HepG2 (cell line): ENCODE measurements at places on chromosomes 16 and 17. TPM values are rescaled to one million over a fixed set of nuclear protein-coding genes. Genes with fewer than 3 reads are reported as not detected.

DNA sequence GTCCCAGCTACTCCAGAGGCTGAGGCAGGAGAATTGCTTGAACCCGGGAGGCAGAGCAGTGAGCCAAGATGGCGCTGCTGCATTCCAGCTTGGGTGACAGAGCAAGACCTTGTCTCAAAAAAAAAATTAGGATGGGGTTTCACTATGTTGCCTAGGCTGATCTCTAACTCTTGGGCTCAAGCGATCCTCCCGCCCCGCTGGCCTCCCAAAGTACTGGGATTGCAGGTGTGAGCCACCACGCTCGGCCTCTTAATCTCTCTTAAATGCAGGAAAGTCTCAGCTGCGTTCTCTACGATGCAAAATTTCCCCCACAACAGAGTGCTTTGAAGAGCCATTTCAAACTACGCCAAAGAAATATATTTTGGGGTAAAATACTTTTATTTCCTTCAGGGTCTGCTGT, 5.9 kb upstream of the WDR59 start:
- DNase-seq: no peak

Gene EVPLL
- total RNA-seq: 0.07 TPM in 1 of 2 replicates, not detected in the other

DNA sequence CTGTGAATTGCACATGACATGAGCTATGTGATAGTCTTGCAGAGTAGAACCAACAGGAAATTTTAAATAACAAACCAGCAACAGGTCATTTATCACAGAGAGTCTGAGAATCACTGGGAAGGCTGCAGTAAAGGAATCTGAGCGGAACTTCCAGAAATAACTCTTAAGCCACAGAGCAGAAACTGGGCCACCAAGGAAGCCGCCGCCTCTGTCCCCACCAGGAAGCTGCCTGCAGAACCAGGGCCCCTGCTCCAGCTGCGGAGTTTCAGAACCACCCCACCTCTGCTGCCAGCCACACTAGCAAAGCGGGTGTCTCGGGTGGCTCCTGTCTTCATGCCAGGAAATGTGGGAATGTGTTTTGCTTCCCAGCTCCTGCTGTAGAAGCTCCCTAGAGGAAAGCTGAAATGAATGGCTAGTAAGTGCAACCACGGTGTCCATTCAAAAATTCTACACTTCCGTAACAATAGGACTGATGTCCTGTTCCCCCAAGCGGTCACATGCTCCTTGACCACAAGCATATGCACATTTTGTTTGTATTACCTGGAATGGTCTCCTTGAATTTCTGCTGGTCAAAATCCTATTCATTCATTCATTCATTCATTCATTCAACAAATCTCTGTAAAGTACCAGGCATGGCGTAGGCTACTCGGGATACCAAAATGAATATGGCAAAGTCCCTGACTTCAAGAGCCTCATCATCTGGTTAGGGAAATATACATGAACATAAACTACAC, 7.7 kb upstream of the ITPRIPL2 start:
- DNase-seq: no peak

- no peak for DNase-seq
These were observed 14.5 kb downstream of the BAIAP2 start for GRCh38 chr17:81049372-81049911.

Gene NOS2
- total RNA-seq: 0.02 TPM in 1 of 2 replicates, not detected in the other

GRCh38 chr17:44779211-44780025, 20.6 kb downstream of the ADAM11 start:
- DNase-seq: peak; percentile 66

GRCh38 chr16:19548144-19548543, 7.4 kb upstream of the VPS35L start:
- no peak for DNase-seq

DNA sequence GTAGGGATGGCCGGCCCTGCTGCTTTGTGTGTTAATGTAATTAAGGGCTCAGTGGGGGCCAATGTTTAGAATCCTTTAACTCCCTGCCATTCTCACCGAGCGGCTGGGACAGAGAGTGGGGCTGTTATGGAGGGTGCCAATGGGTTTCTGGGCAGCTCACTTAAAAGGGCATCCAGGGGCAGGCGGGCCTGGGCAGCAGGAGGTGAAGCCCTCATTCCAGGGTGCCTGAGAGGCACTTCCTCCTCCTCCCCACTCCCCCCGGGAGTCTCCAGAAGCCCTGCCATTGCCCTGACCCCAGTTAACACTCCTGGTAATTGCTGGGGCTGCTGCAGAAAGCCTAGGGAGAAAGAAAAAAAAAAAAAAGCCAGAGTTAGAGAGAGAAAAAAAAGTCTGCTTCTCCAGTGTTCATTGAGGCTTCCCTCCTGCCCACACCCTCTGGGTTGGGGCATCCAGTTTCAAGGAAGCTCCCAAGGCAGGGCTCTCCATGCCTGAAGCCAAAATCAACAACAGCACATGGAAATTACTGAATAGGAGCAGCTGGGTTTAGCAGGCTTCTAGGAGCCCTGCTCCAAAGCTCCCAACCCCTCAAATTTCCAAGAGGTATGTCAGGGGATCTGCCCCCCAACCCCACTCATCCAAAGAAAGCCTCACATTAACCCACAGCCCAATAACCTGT, 28.0 kb downstream of the CUEDC1 start:
- no peak for DNase-seq

Gene CCL8
- not detected in 2 replicates for total RNA-seq

DNA sequence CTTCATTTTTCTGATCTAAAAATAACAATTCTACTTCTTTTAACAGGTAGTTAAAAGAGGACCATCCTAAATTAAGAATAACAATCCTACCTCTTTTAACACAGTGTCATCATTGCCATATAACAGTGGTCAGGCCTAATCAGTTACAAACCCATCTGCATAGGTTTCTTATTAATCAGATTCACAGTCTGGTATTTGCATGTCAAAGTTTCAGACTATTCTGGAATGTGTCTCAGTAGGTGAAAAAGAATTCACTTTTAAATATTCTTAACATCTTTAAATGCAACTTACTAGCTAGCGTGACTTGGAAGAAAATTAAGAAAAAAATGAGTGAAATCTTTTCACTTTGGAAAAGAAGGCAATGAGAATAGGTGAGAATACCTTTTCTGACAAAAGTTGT, 6.8 kb upstream of the KRT12 start:
- no peak for DNase-seq

- DNase-seq: no peak
These were observed 176.0 kb downstream of the TMEM132E start for GRCh38 chr17:34755371-34755770.

DNA sequence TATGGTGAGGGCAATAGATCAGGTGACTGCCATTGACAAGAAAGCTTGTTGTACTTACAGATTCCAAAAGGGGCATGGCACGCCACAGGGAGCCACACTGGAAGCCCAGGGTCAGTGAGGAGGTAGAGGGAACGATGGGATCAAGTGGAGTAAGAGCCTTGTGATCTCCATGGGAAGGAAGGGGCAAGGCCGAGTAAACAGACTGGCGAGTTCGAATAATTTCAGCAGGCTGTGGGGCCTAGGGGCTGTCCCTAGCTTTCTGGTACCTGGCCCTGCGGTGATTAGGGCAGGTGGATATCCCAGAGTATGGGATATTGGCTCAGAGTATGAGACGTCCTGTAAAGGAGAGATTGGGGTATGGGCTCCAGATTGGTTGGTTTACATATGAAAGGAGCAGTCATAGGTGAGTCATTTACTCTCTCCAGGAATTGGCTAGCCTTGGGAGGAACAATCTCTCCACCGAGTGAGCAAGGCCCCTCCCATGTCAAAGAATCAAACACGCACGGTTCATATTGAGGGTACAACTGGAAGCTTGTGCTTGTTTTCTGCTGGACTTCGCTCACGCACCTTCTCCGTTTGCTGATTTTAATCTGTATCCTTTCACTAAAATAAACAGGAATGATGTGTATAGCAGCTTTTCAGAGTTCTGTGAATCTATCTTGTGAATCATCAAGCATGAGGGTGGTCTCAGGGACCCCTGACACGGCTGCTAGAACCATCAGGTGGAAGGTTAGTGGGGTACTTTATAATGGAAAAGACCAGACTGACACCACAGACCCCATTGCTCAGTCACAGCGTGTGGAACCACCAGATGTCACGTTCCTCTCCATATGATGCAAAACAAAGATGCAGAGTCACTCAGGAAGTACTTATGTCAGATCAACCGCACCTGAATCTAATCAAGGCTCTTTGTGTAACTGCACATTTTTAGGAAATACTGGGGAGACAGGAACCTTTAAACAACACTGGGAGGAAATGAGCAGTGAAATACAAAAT, 27.9 kb downstream of the GABARAPL2 start:
- DNase-seq: peak; percentile 87

Gene MPO
- not detected in 2 replicates for total RNA-seq

Gene SCNN1G
- not detected in 2 replicates for total RNA-seq

- DNase-seq: no peak
These were observed 48.9 kb upstream of the LHX1 start for GRCh38 chr17:36888236-36888951.

- DNase-seq: no peak
These were observed 46.8 kb downstream of the ZFPM1 start for GRCh38 chr16:88499836-88500251.

DNA sequence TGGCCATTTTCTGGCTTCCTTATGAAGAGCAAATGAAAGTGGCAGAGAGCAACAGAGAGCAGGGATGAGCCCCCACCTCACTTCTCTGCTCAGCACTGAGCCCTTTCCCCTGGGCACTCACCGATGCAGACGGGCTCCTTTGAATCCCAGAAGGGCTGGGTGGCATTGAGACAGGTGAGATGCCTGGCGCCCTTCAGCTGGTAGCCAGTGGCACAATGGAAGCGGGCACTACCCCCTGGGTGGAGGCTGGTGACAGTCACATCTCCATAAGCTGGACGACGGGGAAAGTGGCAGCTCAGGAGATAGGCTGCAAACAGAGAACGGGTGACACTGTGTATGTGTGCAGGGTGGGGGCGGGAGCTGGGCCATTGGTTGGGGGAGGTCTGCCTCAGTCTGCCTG, 12.5 kb upstream of the PHF12 start:
- no peak for DNase-seq

Gene CFAP97D1
- total RNA-seq: 0.02 TPM in 1 of 2 replicates, not detected in the other

- no peak for DNase-seq
These were observed 18.7 kb upstream of the CCL2 start for GRCh38 chr17:34236281-34236892.

DNA sequence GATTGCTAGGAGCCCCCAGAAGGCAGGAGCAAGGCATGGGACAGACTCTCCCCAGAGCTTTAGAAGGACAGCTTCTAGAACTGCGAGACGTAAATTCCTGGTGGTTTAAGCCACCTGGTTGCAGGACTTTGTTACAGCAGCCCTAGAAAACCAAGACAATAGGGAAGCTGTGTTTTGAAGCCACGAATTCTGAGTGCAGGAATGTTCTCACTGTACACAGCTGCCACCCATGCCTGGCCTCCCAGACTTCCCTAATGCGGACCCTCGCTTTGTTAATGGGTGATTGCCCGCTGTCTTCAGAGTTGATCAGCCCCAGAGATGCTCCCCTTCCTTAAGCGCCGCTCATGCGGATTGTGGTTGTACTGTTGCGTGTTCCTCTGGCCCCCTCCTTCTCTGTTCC, 177.1 kb downstream of the MSI2 start:
- DNase-seq: no peak

DNA sequence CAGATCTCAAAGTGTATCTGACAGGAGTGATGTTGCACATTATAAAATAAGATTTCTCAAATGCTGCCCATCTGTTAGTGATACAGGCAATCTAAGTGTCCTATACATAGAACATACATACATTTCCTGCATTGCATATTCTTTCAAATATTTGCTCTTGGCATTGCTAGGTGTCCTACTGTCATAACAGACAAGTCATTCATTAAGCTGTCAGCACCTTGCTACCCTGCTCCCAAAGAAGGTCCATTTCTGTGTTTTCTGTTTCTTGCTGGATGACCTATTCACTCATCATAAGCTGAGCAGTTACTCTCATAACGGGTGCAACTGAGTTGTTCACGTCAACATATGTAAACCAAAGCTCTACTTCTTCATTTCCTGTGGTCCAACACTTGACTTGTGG, 719.0 kb downstream of the KCNJ2 start:
- DNase-seq: no peak

Gene KRT33B
- total RNA-seq: not detected in 2 replicates
